Uterine smooth muscle cell (primary cell): ENCODE measurements at places on chromosomes 5 and 9. TPM values are rescaled to one million over a fixed set of nuclear protein-coding genes. Genes with fewer than 3 reads are reported as not detected.

The SLC22A4 gene
- total RNA-seq, result 1.1 and 3.0 TPM in 2 replicates

The PCDHA5 gene
- 0.11 and 0.12 TPM in 2 replicates for total RNA-seq

The ANKRD20A1 gene
- total RNA-seq, result 0.12 and 0.22 TPM in 2 replicates

The GPR150 gene
- 0.12 and 0.33 TPM in 2 replicates for total RNA-seq

The PCDHGB3 gene
- 2.3 and 4.2 TPM in 2 replicates for total RNA-seq

The SLC36A2 gene
- total RNA-seq, result not detected in 2 replicates

The HAVCR2 gene
- 0.25 and 0.44 TPM in 2 replicates for total RNA-seq

The FAM78A gene
- 0.22 and 0.37 TPM in 2 replicates for total RNA-seq

The SLC36A3 gene
- not detected in 2 replicates for total RNA-seq

The CCL27 gene
- 0.11 TPM in 1 of 2 replicates, not detected in the other for total RNA-seq
